ENCODE measurements at places on chromosomes 3 and 15.

DNA sequence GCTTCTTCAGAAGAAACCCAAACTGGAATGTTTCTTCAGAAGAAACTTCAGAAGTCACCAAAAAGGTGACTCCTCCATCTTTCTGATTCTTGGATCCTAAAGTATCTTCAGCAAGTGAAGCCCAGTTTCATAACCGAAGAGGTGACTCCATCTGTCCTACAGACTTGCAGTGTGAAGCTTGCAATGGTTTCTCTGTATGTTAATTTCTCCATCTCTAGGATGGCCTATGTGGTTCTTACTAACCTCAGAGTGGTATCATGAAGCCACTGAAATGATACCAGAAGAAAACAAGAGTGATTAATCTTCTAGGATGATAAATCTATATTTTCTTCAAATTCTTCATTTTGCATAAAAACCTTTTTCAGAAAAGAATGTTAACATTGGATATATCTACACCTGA, 495 bp upstream of the AQP9 start:
- DNase-seq = no peak

- DNase-seq = no peak
Measured at GRCh38 chr15:39051626-39052322, 487.2 kb upstream of the RASGRP1 start.

DNA sequence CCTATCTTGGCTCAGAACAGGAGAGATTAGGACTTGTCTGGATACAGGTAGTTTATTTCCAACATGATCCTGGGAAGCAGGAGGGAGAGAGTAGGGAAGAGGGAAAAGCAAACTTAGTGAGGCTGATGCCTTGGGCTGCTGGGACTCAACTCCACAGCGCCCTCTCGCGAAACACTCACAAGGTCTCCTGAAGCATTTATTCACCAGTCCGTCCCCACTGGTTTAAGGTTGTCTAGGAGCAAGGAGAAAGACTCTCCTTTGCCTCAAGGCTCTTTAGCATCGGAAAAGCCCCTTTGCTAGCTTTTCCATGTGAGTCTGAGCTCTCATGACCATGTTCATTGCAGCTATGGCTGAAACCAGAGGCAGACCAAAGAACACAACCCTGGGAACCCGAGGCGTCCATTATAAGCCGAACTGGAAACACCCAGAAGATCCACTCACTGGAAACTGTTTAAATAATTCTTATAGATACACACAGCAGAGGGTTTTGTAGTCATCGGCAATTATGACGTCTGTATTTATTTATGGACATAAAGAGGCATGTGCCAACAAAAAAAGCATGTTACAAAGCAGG, 244.5 kb downstream of the CD47 start:
- no peak for DNase-seq

DNA sequence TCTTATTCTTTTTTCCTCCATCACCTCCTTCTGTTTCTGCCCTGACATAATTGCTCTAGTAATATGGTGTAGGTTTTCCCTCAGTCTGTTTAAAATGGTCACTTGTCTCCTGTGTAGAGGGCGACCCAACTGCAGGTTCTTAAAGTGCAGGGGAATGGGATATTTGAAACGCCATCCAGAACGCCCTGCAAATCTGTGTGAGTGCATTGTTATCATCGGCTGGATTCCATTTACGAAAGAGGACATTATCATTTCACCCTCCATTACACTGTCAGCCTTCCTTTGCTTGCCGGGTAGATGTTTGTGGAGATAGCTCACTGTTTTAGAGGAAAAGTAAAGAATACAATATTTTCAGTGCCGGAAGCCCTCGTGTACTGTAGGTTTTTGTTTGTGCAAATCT, 354.0 kb downstream of the LRTM1 start:
- no peak for DNase-seq

- DNase-seq = no peak
Measured at GRCh38 chr3:128262457-128262856, 109.2 kb downstream of the EEFSEC start.
